Motor neuron (in vitro differentiated cells): ENCODE measurements at places on chromosomes 7 and 10.
A peak's percentile ranks its signal among the peaks of the same experiment; 100 is the strongest.

DNA sequence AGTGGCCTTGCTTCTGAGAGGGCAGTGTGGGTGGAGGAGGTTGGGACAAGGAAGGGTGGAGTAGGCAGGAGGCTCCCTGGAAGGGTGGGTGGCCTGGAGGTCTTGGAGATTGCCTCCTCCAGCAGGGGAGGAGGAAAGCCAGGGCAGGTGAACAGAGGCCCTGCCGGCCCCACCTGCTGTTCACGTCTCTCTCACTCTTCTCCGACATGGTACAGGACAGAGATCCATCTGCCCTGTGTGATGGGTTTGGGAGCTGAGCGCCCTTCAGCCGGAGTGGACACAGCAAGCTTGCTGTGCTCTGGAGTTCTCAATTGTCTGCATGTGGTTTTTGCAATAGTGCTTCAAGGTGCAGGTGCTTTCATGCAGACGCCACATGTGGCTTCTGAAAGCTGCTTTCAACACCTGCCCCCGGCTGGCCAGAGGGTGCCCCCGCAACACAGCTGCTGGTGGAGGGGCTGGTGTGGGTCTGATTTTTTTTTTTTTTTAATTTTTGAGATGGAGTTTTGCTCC lies 82.8 kb upstream of the GNA12 start:
- ATAC-seq = no peak

GRCh38 chr10:86397120-86397519 lies 30.5 kb upstream of the GRID1 start:
- no peak for ATAC-seq

GRCh38 chr7:22193450-22193983 lies 163.4 kb downstream of the RAPGEF5 start:
- ATAC-seq = peak; percentile 83

DNA sequence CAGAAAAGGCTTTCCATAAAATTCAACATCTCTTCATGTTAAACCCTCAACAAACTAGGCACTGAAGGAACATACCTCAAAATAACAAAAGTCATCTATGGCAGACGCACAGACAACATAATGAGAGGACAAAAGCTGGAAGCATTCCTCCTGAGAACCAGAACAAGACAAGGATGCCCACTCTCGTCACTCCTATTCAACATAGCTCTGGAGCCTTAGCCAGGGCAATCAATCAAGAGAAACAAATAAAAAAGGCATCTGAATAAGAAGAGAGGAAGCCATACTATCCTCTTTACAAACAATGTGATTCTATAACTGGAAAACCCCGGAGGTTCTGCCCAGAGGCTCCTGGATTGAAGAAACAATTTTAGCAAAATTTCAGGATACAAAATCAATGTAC lies 251.0 kb downstream of the MALRD1 start:
- ATAC-seq = no peak

GRCh38 chr7:21960922-21961321 lies 15.2 kb upstream of the CDCA7L start:
- no peak for ATAC-seq

- ATAC-seq = no peak
These were observed 1013.8 kb upstream of the MBL2 start for GRCh38 chr10:53786236-53786900.

DNA sequence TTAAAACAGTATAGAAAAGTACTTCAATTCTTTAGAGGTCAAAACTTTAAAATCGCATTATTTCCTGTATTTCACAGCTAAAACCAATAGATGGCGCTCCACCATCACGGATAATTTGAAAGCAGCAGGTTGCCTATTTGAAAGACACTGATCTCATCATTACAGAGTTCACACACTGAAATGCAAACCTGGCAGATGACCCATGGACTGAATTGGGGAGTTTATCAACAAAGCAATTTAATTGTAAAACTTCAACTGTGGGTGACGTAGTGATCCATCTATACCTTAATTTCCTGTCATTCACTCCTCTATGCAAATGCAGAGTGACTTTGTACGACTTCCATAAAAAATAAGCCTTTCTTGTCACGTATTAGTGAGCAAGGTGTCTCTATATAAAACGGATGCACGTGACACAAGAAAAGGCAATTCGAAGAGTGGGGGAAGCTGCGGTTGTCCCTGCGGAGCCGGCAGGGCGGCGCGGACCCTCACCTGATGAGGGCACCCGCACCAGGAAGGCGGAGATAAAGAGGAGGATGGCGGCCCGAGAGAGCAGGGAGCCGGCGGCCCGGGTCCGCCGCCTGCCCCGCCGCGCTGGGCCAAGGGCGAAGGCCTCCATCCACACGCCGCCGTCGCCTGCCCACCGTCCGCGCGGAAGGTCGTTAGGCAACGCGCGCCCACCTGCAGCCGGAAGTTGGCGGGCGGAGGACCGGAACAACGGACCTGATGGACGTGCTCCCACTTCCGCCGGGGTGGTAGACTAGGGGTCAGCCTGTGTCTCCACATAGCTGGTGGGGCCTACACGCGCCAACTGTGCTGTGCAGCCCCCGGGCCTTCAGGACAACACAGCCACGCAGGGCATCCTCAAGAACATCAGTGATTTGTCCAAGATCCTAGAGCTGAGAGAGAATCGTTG lies at the start of gene ZPBP:
TSS of gene ZPBP (minus strand) at position 668 of the 913 bp plus-strand sequence. CDS start at position 616, 52 bp downstream.
- peak; percentile 72 for ATAC-seq
